Activated T-helper 1 cell treated with anti-CD3 and anti-CD28 coated beads, Interleukin-2, amount 50 U/mL, for 16 hours (primary cell): ENCODE measurements at places on chromosomes 5 and 9.

DNA sequence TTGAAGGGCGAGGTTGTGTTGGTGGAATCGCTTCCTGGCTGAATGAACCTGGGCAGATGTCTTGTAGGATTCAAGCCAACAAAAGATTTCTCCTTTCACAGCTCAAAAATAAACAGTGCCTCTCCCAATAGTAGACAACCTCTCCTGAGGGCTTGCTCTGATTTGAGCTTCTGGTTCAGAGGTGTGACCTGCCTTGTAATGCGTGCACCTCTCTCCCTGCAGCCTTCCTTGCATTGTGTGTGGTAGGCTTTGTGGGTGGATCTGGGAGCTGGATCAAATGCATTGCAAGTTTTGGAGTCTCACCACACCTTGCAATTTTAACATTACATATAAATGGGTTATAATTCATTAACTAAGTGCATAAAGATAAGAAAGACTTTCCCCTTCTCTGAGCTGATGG lies 96.9 kb upstream of the PTCH1 start:
- no peak for DNase-seq

- no peak for DNase-seq
Measured at GRCh38 chr5:24750355-24750754, 105.6 kb upstream of the CDH10 start.

- DNase-seq = no peak
Measured at GRCh38 chr9:35725362-35725761, 6.6 kb downstream of the TLN1 start.

- no peak for DNase-seq
Measured at GRCh38 chr9:21316032-21316842, 11.1 kb upstream of the IFNA5 start.

- peak; percentile 93 for DNase-seq
Measured at GRCh38 chr5:134370871-134371833, at the start of gene UBE2B. Gene UBE2B (plus strand): TSS chr5:134371569. CDS start chr5:134371596, 27 bp downstream.

- no peak for DNase-seq
Measured at GRCh38 chr5:38515092-38515491, 41.4 kb downstream of the LIFR start.

GRCh38 chr9:138067613-138068367 lies 190.2 kb downstream of the CACNA1B start:
- DNase-seq = no peak

GRCh38 chr5:582936-583635 lies 29.1 kb upstream of the CEP72 start:
- DNase-seq = no peak

GRCh38 chr5:154593071-154593470 lies 115.0 kb upstream of the HAND1 start:
- DNase-seq = no peak

DNA sequence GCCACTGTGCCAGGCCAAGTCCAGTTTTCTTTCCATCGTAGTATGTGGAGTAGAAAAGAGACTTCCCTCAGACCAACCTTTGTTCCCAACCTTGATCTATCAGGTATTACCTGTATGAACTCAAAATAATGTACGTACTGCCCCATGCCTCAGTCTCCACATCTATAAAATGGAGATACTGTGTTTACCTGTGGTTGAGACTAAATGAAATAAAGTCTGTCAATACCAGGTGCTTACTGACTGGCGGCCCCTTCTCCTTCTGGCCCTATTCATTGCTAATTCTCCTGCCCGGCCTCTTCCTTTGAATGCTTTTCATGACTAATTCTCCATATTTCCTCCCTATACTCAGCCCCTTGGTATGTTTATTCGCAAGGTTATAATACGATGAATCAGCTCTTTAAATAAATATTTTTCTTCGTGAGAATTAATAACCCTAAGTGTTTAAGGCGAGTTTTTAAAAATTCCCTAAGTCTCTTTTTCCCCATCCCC lies 89.6 kb upstream of the BASP1 start:
- DNase-seq = no peak

DNA sequence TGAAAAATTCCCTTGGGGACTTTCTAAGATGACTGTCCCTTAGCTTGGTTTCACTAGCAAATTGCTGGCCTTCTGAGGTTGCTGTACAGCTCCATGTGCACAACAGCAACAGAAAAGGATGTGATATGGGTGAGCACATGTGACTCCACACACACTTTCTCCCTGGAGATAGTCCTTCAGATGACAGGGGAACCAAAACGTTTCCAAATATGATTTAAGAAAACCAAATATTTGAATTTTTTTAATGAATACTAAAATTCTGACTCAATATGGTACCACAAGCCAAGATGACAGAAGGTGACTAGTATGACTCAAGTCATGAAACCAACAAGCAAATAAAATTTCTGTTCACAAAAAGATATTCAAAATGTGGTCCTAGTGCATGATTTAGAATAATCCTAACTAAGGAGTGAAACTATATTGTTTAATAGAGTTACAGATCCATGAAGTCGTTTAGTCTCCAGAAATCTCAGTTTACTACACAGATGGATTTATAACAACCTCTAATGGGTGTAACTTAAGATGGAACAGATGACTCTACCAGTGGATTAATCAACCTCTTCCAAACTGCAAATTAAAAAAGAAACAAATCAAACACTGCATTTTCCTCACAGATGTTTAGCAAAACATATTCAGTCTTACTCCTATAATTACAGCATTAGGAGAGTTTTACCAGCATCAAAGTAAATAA lies 144.8 kb upstream of the PIK3R1 start:
- no peak for DNase-seq

GRCh38 chr5:173837654-173838053 lies 50.5 kb upstream of the CPEB4 start:
- no peak for DNase-seq

DNA sequence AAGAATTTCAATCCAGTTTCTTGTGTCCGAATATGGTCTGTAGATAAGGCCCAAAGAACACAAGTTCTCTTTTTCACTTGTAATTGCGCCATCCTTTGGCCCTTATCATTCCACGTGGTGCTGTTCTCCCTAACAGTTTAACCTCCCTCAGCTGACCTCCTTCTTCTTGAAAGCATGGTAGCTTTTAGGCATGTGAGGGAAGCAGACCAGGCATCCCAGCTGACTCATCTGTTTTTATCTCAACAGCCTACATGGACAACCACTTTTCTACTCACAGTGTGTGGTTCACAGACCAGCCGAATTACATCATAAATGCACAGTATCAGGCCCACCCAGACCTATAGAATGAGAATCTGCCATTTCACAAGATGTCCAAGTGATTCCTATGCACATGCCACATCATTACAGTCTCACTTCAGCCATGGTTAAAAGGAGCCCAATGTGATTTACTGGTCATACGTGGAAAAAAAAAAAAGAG lies 26.9 kb upstream of the PLIN2 start:
- DNase-seq = no peak

GRCh38 chr9:88716596-88717290 lies 181.8 kb downstream of the NXNL2 start:
- DNase-seq = no peak

GRCh38 chr5:154514331-154514730 lies 36.3 kb upstream of the HAND1 start:
- DNase-seq = no peak

- DNase-seq = peak; percentile 49
Measured at GRCh38 chr5:172283020-172283861, at the start of gene UBTD2. Gene UBTD2 (minus strand): TSS chr5:172283764. CDS start chr5:172283665, 99 bp downstream.

- no peak for DNase-seq
Measured at GRCh38 chr9:78236551-78236910, 656 bp downstream of the CEP78 start.

- no peak for DNase-seq
Measured at GRCh38 chr9:114000063-114000454, 78.0 kb downstream of the AMBP start.

GRCh38 chr5:10838038-10838437 lies 77.0 kb upstream of the DAP start:
- DNase-seq = no peak

DNA sequence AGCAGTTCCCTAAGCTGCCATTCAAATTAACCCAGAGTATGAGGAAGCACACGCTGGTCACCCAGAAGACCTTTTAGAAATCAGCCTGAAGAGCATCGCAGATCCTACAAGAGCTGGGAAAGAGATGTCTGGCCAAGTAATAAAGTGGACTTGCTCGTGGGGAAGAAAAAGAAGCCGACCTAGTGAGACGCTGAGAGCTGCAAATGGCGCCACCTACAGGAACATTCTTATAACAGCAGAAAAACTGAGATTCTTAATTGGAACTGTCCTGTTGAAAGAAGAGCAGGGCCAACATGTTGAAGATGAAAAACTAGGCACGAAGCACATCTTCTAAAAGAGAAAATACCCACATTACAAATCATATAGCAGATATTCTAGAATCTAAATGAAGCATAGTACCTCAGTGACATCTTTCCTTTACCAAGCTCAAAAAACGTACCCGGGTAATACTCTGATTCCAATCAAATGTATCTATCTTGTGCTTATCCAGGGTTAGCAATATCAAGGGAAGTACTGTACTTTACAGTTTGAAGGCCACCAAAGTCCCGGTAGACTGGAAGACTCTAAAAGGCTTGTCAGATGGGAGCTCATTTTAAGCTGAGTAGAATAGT lies 3.9 kb upstream of the GNAQ start:
- DNase-seq = no peak

GRCh38 chr5:86170194-86170593 lies 447.5 kb upstream of the COX7C start:
- no peak for DNase-seq

DNA sequence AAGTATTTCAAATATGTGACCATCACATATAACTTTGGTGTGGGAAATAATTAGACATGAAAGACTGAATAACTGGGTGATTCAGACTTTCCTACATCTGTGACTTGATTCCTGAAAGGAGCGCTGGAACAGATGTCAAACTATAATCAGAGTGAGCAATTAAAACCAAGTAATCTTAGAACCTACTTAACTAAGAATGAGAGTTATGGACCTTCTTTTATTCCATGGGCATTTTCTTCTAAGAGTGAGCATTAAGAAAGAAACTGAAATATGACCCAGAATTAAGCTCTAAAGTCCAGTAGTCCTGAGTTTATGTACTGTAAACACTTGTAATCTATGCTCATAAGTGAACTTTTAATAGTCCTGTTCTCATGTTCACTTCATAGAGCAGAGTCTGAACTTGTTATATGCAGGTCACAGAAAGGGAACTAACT lies 68.4 kb downstream of the PAM start:
- DNase-seq = no peak

- no peak for DNase-seq
Measured at GRCh38 chr9:114693248-114693855, 11.4 kb upstream of the TEX48 start.

DNA sequence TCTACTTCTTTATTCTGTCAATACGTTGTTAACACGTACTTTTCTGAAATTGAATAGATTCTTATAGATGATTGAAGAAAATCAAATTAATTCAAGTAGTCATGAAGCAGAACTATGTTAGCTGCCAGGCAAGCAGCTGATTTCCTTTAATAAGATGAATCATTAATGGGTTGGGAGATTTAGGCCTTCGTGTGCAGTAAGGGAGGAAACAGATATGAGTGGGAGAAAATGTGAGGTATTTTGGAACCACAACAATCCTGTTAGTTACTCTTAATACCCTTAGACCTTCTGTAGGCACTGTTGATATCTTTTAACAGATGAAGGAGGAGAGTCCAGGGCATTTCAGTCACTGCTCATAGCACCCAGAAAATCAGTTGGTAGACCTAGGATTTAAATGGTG lies 121.0 kb downstream of the AOPEP start:
- DNase-seq = no peak

DNA sequence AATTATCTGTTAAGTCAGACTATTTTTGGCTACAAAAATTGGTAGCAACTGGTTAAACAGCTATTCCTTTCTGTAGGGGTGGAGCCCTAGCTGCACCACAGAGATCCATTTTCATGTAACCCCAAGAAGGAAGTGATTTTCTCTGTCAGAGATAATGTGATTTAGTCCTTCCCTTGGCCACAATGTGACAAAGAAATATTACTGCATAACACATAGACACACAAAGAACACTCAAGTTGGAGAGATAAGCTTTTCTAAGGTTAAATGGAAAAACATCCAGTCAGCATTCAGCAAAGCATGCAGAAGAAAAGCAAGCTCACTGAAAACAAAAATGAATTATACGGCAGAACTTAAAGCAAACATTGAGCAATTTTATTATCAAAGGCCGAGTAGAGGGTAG lies 227.8 kb upstream of the CDH9 start:
- no peak for DNase-seq

GRCh38 chr5:113909782-113910181 lies 396.3 kb downstream of the YTHDC2 start:
- DNase-seq = no peak

DNA sequence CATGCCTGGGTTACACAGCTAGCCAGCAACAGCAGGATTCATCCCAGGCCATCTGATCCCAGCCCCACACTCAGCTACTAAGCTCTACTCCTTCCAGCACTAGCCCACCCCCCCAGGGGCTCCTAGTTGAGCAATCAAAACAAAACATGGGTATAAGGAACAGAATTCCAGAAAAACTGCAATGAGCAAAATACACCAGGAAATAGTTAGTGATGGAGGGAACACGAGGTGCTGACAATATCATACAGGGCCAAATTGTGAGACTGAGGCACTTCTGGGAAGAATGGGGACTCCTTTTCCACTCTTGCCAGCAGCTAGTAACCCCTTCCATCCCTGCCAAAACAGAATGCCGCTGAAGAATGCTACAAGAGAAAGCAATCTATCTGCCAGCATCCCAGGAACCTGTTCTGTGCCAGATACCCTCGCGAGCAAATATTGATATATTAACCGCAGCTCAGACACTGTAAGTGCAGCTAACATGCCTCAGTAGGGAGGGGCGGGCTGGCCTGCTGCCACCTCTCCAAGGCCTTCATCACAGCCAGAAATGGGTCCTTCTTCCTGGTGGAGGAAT lies 161.4 kb downstream of the SLIT3 start:
- no peak for DNase-seq

GRCh38 chr5:76990899-76991459 lies 38.1 kb downstream of the CRHBP start:
- no peak for DNase-seq

GRCh38 chr5:115179030-115179393 lies 9.3 kb upstream of the TRIM36 start:
- DNase-seq = no peak

- no peak for DNase-seq
Measured at GRCh38 chr5:6745706-6746222, 32.5 kb downstream of the TENT4A start.

GRCh38 chr9:85182383-85182782 lies 512.9 kb downstream of the NTRK2 start:
- no peak for DNase-seq

DNA sequence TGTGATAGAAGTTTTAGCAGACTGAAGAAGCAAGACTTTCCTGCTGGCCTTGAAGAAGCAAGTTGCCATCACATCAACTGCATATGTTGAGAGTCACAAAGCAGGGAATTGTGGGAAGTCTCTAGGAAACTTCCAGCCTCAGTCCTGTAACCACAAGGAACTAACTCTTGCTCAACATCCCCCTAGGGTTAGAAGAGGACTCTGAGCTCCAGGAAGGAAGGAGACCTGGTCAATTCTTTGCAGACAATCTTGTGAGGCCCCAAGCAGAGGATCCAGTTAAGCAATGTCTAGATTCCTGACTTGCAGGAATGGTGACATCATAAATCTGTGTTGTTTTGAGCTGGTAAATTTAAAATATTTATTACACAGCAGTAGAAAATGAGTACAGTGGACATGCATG lies 18.6 kb upstream of the ZNF366 start:
- no peak for DNase-seq
